ENCODE measurements at places on chromosomes 6 and 20.

DNA sequence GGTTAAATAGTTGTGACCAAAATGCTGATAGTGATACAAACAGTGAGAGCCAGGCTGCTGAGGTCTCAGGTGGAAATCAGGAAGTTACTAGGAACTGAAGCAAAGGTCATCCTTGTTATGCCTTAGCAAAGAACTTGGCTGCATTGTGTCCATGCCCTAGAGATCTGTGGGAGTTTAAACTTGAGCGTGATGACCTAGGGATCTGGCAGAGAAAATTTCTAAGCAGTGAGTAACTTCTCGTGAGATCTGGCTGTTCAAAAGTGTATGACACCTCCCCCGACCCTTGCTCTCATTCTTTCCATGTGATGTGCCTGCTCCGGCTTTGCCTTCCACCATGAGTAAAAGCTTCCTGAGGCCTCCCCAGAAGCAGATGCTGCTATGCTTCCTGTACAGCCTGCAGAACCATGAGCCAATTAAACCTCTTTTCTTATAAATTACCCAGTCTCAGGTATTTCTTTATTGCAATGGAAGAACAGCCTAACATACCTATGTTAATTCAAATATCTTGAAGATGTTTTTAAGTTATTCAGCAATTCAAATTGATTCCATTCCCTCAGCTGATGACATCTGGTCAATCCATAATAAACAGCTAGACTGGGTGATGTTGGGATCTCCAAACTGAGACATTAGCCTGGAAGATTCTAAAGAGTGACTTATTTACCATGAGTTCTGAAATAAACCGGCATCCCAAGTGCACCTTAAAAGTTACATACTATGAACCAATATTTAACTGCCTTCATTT is 33.8 kb downstream of the KIF16B start:
- DNase-seq: no peak

DNA sequence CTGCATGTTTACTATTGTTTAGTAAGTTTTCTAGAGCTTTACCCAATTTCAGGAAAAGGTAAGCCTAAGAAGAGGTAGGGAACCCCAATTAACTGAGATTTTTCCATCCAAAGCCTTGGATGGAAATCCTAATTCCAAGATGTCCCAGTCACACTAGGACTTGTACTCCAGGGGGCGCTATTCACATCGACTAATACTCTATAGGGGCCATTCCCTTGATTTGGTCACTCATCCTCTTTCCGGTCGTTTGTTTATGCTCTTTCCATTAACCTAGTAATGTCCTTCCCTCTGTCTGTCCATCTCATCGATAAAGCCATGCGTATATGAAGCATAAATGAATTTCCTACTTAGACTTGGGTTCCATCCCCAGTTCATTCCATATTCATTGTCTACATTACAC is 80.8 kb upstream of the FUCA2 start:
- DNase-seq: peak; percentile 27

DNA sequence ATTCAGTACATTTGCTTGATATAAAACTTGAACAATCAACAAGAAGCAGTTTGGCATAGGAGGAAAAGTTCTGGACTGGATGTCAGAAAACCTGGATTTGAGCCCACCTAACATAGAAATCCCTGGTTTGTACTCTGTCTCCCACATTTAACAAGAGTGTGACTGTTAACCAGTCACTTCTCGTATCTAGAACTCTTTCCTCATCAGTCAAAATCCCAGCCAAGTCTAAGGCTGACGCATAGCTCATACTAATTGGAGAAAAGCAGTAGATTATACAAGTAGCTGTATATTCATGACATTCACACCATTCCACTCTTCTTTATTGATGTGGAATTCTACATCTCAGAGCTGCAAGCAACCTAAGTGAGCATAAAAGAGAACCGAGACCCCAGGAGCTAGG is 222.7 kb downstream of the PHACTR1 start:
- DNase-seq: no peak

DNA sequence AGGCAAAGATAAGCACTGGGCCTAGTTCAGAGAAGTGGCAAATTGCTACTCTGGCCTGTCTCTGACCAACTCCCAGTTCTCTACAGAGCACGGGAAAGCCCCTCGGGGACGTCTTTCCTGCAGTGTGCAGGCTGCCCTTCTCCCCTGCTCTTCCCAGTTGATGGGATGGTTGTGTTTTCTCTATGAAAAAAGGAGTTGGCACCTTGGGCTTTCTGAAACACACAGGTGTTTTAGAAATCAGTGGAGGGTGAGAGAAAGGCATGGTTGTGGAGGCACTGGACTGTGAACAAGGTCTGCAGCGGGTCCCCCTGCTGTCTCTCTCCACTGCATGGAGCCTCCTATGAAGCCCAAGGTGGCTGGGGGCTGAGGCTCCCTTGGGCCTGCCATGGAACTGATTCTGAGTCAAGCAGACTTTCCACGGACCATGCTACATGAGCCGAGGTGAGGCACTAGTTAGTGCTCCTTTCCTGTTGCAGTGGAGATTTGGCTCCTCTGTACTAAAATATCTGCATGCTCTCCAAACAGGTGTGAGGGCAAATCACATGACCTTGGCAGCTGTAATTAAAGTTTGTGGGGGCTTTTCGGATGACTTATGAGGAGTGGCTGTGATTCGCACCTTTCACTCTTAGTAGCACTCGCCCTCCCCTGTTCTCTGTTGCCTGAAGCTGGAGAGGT is 16.3 kb downstream of the GTSF1L start:
- DNase-seq: no peak

DNA sequence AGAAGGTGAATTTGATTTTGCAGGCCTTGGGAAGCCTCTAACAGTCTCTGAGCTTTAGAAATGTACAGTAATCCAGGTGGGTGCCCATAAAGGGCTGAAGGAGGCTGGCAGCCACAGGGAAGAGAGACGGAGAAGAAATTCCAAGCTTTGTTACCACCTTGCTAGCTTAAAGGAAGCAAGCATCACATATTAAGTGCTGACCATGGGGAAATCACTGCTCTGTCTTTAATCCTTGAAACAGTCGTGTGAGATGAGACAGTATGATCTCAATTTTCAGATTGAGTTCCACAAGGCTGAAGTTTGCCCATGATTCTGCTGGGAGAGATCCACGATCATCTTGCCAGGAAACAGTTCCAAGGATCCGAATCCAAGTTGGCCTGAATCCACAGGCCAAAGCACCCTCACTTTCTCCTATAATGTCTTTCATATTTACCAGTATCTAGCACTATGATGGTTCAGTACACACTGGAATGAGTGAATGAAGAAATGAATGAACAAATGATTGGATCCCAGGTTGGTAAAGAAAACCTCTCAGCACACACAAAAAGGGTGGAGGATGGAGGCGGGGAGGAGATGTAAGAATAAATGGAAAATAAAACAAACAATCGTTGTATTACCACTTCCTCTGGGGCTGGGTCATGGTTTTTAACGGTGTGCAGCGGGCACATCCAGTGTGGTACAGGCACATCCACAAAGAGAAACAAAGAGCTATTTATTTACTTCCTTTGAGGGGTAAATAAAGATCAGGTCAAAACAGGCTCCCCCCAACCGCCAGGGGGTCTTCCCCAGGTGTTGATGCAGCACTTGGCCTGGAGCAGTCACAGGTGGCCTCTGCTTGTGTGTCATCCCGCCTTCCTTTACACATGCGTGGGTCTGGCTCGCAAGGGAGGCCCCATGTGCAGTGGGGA is 28.2 kb upstream of the TAF8 start:
- DNase-seq: no peak

GRCh38 chr6:151010071-151010470 is 144.6 kb downstream of the MTHFD1L start:
- DNase-seq: no peak

GRCh38 chr6:70175770-70176169 is 127.1 kb downstream of the COL9A1 start:
- DNase-seq: no peak

DNA sequence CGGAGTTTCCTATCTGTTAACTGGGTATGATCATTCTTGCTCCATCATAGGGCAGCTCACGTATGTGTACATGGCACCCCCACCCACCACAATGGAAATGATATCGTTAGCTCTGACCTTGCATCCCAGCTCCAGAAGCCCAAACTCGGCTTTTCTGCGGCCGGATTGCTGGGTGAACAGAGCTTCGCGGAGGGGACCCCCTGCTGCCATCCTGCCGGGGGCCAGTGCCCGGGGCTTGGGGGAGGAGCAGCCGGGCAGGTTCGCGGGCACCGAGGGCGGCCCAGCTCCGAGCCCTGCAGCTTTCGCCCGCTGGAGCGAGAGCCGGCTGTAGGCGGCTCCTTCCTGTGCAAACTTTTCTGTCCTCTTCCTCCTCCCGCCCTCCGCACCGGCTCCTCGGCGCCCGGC is 24.9 kb upstream of the FUCA2 start:
- DNase-seq: no peak

DNA sequence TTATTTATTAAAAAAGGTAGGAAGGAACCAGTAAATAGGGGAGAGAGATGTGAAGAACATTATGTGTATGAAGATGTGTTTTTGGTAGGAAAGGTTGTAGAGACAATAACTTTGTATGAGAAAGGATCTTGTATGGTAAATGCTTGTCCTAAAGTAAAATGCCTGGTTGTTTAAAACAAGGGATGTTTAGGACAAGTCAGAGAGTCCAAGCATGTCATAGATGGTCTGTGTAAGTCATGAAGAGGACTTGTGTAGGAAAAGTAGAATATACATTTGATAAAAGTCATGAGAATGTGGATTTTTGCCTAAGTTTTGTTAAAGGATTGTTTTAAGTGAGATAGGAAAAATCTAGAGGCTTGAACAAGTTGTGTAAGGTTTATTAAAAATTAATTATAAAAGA is 325.1 kb downstream of the CDH26 start:
- no peak for DNase-seq
